ENCODE measurements at places on chromosomes 16 and 17.

- DNase-seq = no peak
Observed at GRCh38 chr17:14593956-14594355, 293.1 kb downstream of the HS3ST3B1 start.

DNA sequence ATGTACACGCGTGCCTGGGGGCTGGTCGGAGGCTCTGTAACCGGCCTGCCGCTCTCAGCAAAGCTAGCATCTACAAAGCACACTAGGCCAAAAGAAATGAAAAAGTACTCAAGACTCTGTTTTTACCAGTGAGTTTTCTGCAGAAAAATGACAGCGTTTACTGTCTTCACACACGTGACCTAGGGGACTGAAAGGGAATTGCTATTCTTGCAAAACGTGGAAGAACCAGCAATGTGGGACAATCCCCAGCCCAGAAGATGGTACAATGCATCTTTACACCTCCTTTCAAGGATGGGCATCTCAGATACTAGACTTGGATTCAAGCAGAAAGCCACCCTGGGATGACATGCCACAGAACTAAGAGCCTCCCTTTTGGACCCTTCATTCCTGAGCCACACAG, 41.5 kb downstream of the NDEL1 start:
- DNase-seq = no peak

DNA sequence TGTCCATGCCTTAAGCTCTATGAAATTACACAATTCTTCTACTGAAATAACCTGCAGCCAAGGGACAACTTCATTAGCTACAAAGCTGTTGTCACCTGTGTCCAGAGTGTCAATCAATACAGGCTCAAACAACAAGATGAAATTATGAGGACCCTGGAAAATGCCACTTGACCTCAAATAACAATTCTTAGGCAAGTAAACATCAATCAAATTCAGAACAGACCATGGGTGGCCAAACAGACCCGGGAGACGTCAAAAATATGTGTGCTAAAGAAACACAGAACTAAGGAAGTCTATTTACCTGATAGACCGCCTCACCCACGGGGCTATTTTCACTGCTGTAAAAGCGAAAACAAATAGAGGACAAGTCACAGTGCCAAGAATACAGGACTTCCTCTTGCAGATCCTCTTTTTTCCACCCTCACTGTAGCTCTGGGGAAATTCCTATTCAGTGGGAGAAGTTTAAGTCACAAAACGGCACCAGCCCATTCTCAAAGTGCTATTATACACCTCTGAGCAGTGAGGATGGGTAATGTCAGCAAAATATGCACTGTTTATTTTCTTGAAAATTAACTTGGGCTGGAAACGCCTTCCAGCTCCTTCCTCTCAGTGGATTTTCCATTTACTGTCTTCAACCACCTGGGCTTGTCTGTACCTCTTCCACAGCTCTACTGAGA, 2.7 kb downstream of the LITAF start:
- DNase-seq = no peak

- no peak for DNase-seq
Observed at GRCh38 chr17:17180741-17181525, 25.2 kb downstream of the PLD6 start.

DNA sequence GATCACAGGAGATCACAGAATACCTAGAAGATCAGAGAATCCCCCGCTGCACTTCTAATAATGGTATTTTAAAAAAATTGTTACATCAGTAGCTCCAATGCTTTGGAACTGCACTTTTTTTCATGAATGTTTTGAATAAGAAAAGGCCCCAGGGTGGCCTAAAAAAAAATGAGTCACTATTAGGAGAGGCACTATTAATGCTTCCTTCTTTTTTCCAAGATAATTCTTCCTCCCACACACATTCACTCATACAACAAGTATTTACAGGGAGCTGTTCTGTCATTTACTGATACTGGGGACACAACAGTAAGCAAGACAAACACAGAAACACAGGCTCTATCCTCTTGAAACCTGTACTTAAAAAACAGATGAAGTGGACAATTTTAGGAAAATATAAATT, 675 bp upstream of the PDZD9 start:
- DNase-seq = no peak

- no peak for DNase-seq
Observed at GRCh38 chr16:25081702-25082101, 29.8 kb upstream of the LCMT1 start.

GRCh38 chr16:30950516-30951065, 1.7 kb downstream of the ORAI3 start:
- DNase-seq = no peak

GRCh38 chr17:21276264-21276588, 8.3 kb upstream of the MAP2K3 start:
- DNase-seq = no peak

DNA sequence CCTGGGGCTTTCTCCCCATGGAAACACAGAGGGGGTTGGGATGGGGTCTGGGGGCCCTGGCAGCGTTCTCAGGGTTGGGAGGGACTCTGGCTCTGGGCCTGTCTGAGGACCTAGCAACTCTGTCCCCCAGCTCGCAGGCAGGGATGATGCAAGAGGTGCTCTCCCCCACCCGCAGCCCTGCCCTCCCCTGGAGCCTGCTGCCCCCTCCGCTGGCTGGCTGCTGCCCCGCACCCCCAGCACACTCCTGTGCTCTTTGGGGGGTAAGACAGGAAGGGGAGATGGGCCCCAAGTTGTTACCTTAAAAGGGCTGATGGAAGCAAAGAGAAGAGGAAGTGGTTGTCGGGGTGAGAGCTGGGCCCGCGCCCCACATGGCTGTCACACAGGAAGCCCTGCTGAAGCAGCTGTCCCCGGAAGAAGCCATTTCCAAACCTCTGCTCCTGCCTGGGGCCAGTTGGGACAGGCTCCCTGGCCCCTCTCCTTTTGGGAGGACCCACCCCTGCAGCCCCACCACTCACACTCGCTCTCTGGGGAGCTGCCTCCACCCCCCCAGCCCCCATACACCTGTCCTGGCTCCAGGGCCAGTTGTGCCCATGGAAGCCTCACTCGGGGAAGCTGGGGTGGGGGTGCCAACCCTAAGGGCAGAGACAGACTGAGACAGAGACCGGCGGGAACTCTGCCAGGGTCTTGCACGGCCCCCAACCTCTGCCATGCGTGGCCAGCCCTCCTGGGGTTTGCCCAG, 2.5 kb downstream of the CORO1A start:
- peak; percentile 76 for DNase-seq

GRCh38 chr17:18960241-18960665, 8.3 kb downstream of the SLC5A10 start:
- DNase-seq = no peak

DNA sequence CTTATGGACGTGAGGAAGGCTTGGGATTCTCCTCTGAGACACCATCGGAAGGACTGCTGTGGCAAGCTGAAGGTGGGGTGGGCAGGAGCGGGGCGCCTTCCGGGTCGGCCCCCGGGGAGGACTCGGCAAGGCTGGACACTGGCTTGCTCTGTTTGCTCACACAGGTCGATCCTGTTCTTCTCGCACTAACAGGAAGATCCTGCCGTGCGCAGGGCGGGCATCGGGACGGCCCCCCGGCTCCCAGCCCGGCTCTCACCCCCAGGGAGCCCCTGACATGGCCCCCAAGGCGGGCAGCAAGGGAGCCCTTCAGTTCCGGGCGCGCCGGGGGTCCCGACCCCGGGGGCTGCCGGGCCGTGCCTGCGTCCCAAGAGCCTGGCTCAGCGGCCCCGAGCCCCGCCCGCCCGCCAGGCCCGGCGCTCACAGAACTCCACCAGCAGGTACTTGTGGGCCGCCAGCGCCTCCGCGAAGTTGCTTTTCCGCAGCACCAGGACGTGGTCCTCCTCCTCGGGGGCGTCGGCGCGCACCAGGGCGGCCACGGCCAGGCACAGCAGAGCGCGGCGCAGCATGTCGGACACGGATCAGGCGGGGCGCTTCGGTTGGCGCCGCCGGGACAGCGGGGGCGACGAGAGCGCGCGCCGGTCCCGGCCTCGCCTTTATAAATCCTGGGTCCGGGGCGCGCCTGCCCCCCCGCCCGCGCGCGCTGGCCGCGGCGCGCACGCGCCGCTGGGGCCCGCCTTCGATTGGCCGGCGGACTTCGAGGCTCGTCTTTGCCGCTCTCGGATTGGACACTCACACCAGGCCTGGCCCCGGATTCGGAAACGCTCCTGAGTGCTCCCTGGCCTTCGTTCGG, at the start of gene P4HB:
TSS of gene P4HB (minus strand) at position 630 of the 850 bp plus-strand sequence. CDS start at position 566, 64 bp downstream.
- DNase-seq = no peak

- DNase-seq = no peak
Observed at GRCh38 chr16:7644811-7645210, 312.2 kb downstream of the RBFOX1 start.

- no peak for DNase-seq
Observed at GRCh38 chr16:81511371-81511770, 66.8 kb downstream of the CMIP start.

DNA sequence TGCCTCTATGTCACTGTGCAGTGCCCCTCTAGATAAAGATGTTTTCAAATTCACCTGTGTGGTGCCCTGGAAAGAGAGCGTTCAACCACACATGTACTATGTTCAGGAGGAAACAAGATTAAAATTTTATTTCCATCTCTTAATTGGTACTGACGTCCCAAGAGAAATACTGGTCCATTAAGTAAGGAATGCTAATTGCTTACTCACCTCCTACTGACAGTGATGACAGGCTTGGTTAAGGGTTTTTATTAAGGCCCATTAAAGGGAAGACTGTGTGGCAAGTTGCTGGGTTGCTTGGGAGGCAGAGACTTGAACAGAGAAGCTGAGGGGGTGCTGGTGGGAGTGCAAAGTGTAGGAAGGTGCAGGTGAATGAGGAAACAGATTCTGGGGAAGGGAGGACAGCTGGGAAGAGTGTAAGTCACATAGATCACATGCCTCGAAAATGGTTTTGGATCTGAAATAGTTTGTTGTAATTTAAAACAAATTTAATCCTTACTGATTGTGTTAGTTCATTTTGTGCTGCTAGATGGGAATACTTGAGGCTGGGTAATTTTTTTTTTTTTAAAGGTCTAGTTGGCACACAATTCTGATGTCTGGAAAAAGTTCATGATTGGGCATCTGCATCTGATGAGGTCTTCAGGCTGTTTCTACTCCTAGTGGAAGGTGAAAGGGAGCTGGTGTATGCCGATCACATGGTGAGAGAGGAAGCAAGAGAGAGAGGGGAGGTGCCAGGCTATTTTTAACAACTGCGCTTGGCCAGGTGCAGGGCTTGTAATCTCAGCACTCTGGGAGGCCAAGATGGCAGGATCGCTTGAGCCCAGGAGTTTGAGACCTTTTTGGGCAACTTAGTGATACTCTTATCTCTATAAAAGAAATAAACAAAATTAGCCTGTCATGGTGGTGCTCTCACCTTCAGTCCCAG, 140.5 kb downstream of the CACNG3 start:
- DNase-seq = no peak

- no peak for DNase-seq
Observed at GRCh38 chr17:14790521-14790920, 474.6 kb downstream of the PMP22 start.

GRCh38 chr17:8360751-8361150, 15.8 kb downstream of the KRABD2 start:
- DNase-seq = no peak

GRCh38 chr17:30292286-30292858, 628 bp upstream of the BLMH start:
- no peak for DNase-seq

DNA sequence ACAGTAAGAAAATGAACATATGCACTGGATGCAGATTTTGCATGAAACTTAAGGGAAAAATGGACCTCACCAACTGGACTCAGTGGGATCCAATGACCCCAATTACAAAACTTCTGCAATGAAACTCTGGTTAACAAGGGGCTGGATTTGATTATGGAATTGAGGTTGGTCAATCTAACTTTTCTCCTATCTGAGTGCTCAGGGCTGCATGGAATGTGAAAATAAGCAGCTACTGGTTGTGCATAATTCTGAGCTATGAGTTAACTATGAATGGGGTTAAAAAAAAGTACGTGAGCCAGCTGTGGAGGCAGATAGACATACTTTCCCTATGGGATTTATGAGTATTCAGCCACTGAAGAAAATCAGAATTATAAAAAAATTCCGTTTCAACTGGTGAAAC, 9.2 kb downstream of the FAM20A start:
- DNase-seq = no peak

GRCh38 chr17:45732926-45733505, 51.1 kb upstream of the CRHR1 start:
- DNase-seq = no peak

DNA sequence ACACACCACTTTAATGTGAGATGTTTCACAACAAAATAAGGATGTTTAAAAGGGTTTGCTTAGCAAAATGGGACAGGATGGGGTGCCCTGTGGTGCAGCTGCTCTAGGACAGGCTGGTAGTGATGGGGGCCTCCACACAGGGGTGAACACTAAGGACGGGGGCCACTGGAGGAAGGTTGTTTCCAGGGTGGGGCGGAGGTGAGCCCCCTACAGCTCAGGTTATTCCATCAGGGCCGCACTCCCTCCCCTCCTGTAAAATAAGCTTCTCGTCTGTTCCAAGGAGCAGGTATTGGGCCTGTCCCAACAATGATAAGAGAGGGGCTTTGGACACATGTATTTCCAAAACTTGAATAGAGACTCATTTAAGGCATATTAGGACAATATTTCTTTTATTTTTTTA, 1.9 kb upstream of the HEXD start:
- DNase-seq = no peak

- no peak for DNase-seq
Observed at GRCh38 chr17:30969989-30970830, 629 bp upstream of the RNF135 start.

- no peak for DNase-seq
Observed at GRCh38 chr16:69013991-69014390, 91.5 kb upstream of the HAS3 start.

DNA sequence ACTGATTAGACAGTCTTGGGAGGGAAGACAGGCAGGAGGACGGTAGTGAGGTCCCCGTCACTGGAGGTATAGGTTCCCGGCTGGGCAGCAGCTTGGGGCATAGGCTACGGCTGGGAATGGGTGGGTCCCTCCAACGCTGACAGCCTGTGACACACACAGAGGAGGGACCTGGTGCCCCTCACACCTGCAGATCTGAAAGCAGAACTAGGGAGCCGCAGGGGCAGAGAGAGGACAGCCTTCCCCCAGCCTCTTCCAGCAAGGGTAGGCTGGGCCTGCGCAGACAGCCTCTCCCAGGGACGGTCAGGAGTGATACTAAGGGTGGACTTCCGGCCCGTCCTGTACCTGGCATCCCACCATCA, 2.0 kb downstream of the P2RX1 start:
- no peak for DNase-seq

DNA sequence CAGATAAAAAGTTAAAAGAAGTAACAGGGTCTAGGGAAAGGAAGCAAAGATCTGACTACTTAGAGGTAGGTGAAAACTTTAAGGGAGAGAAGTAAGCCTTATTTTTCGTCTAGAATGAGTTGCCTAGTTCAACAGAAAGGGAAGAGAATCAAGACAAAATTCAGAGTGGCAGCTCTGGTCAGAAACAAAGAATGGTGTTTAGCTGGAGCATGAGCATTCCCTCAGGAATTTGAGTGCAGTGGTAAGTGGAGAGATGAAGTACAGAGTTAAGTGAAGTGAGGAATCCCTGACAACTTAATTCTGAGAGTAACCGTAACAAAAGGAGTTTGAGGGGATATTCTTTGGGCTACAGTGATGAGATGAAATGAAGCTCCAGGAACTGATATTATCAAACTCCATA, 11.5 kb downstream of the SMG6 start:
- DNase-seq = no peak

GRCh38 chr17:73013816-73014663, 78.4 kb downstream of the SLC39A11 start:
- no peak for DNase-seq

- no peak for DNase-seq
Observed at GRCh38 chr16:15553313-15554088, 89.5 kb downstream of the MARF1 start.

Measured in activated CD4-positive, alpha-beta T cell treated with anti-CD3 and anti-CD28 coated beads, Interleukin-2, amount 50 U/mL, for 1 hour (primary cell).